ENCODE measurements at places on chromosomes 7 and 10.

DNA sequence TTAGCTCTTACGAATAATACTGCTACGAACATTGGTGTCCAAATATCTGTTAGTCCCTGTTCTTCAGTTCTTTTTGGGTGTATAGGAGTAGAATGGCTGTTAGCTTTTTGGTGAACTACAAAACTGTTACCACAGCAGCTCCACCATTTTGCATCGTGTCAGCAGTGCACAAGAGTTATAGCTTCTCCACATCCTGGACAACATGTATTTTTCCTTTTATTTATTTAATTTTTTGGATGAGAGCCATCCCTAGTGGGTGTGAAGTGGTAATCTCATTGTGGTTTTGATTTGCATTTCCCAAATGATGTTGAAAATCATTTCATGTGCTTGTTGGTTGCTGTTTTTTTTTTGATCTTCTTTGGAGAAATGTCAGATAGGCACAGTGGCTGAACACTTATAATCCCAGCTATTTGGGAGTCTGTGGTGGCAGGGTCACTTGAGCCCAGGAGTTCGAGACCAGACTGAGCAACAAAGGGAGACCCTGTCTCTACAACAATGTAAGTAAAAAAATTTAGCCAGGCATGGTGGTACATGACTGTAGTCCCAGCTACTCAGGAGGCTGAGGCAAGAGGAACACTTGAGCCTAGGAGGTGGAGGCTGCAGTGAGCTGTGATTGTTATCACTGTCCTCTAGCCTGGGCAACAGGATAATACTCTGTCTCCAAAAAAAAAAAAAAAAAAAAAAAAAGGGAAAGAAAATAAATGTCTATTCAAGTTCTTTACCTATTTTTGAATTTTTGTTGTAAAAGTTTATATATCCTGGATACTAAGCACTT lies 31.7 kb downstream of the TRIM24 start:
- no peak for DNase-seq

GRCh38 chr10:100570506-100570905 lies 34.8 kb downstream of the HIF1AN start:
- DNase-seq: no peak

- DNase-seq: peak; percentile 63
These were observed at the start of gene ZNF467 for GRCh38 chr7:149773446-149774236. ZNF467 (minus strand) TSS chr7:149773588; CDS start chr7:149771032, 2,556 bp downstream.

- no peak for DNase-seq
These were observed 155.7 kb upstream of the TMEM72 start for GRCh38 chr10:44755481-44755880.

- DNase-seq: no peak
These were observed 565.3 kb downstream of the PHTF2 start for GRCh38 chr7:78363866-78364265.
